HT1080 (cell line): ENCODE measurements at places on chromosomes 7 and 10. TPM values are rescaled to one million over a fixed set of nuclear protein-coding genes. Genes with fewer than 3 reads are reported as not detected.

Gene ZCCHC24
- total RNA-seq, result 6.4 and 9.4 TPM in 2 replicates

DNA sequence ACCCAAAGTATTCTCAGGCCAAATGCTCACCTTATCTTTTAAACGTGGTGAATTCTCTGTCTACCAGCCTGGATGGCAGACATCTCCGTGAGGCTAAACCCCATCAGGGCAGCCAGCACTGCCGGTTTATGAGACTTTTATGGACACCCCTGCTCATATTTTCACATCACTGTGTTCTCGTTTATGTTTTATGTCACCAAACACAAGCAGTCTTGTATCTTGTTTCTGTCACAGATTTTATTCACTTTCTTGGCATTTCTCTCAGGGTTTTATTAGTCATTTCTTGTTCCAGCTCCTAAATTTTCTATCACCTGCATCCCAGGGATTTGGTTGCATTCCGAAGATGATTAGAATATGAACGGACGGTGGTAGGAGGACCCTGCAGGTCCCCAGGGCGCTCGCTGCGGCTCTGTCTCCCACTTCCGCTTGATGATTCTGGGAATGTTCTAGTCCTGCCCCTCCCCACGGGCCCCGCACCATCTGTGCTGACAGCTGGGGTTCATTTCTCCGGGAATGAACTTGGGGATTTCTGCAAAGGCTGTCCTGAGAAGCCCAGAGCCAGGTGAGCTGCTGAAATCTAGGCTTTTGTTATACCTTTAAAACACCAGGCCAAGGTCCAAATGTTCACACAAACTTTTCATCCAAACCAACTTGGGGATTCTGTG lies 217.6 kb downstream of the GFRA1 start:
- no peak for DNase-seq

- no peak for DNase-seq
Observed at GRCh38 chr10:28722065-28722803, 44.9 kb downstream of the BAMBI start.

Gene MINDY4
- total RNA-seq, result 1.8 and 2.5 TPM in 2 replicates

DNA sequence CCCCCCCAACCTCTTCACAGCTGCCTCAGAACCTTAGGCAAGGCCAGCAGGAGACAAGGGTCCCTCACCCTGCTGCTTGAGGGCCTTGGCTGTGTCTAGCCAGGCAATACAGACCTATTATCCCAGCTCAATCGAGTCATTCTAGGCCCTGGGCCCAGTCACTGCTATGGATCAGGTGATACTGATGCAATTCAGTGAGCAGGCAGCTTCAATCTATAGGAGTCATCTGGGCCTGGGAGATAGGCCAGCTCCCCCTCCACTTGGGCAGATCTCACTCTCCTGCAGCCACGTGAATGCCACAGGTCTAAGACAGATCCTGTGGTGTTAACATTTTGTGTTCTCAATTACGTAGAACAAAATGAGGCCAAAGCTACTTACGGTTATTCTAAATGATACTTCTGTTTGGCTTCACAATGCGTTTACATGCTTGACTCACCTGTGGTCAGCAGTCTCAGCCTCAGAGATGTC lies 68.0 kb upstream of the LRRC4 start:
- peak; percentile 75 for DNase-seq

GRCh38 chr10:101072923-101073322 lies 11.1 kb downstream of the KAZALD1 start:
- DNase-seq, result no peak

- no peak for DNase-seq
Observed at GRCh38 chr7:45910855-45911254, 10.2 kb downstream of the IGFBP3 start.

DNA sequence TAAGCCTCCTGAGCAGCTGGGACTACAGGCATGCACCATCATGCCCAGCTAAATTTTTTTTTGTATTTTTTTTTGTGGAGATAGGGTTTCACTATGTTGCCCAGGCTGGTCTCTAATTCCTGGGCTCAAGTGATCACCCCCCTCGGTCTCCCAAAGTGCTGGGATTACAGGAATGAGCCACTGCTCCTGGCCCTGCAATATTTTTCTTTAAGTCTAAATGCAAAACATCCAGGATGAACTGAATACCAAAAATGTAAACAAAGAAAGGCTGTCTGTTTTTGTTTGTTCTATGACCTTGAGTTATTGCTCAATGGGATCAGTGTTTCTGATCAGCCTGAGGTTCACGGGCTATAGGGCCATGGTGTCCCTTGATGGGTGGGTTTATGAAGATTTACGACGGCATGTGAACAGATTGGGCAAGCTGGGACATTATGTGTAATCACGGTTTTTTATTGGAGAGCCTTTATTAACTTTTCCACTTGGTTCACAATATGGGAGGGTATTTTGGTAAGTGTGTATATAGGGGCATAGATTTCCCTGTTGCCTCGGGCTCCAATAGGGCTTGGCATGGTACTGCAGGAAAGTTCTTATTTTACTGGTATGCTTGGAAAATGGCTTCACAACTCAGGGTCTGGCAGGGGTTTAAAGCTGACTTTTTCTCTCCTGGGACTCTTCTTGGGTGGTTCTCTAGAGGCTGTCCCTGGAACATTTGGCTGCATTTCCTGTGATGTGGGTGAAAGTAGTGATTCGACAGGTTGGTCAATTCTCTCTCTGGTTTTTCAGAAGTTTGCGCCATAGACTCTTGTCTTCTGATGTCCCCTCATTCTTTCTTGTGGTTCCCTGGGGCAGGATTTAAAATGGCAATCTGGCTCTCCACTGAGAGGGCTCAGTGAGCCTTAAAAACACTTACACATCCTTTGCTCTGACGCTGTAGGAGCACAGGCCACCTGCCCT lies 41.6 kb downstream of the MRPS33 start:
- DNase-seq, result no peak

- DNase-seq, result peak; percentile 65
Observed at GRCh38 chr7:3028071-3028757, 15.5 kb downstream of the CARD11 start.

- DNase-seq, result no peak
Observed at GRCh38 chr7:7706556-7707172, 11.7 kb downstream of the RPA3 start.

Gene CPA2
- total RNA-seq, result not detected in 2 replicates

- peak; percentile 3 for DNase-seq
Observed at GRCh38 chr7:83210479-83210878, 47.8 kb upstream of the PCLO start.

Gene GDF2
- not detected in 2 replicates for total RNA-seq

DNA sequence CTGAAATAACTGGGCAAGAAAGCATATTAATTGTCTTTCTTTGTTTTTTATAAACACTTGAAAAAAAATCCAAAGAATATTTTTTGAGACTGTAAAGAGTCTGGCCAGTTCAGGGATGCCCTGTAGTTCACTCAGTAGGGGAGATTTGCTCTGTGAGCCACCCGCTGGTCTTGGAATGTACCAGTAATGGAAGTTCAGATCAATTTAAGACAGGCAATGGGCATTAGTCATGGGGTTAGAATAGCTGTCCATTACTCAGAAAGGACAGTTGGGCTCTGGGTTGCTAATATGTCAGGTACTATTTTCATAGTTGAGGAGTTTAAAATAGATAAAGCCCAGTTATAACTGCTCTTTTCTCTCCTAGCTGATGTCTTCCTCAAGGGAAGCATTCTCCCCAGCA lies 38.7 kb downstream of the A1CF start:
- peak; percentile 62 for DNase-seq

Gene POU6F2
- total RNA-seq, result not detected in 2 replicates

Gene ELOVL3
- total RNA-seq, result not detected in 2 replicates

Gene KIAA1217
- 2.1 and 2.4 TPM in 2 replicates for total RNA-seq

GRCh38 chr10:60463746-60464145 lies 74.1 kb upstream of the ANK3 start:
- no peak for DNase-seq

Gene AOAH
- total RNA-seq, result 0.79 and 1.4 TPM in 2 replicates
